ENCODE measurements at places on chromosomes 7 and 10. TPM values are rescaled to one million over a fixed set of nuclear protein-coding genes. Genes with fewer than 3 reads are reported as not detected.

ATG9B gene
- total RNA-seq = not detected

GRCh38 chr10:96285331-96285752, 14.0 kb upstream of the BLNK start:
- H3K4me3 ChIP-seq = no peak overlapping the region
- H3K36me3 ChIP-seq = no peaks in the 10 kb centered on the region
- H3K4me1 ChIP-seq = peaks cover 31% of the 10 kb centered on the region
- H3K27ac ChIP-seq = no peak overlapping the region
- DNase-seq = no peak

- H3K27ac ChIP-seq = peak overlapping the region; percentile 92
- no peaks in the 10 kb centered on the region for H3K36me3 ChIP-seq
- peaks cover 24% of the 10 kb centered on the region for H3K4me1 ChIP-seq
- peak; percentile 70 for DNase-seq
- H3K4me3 ChIP-seq = no peak overlapping the region
- H3K27me3 ChIP-seq = no peaks in the 10 kb centered on the region
These were observed 1.4 kb upstream of the LCOR start for GRCh38 chr10:96830511-96831199.

GRCh38 chr7:120740348-120740747, 117.6 kb downstream of the TSPAN12 start:
- H3K36me3 ChIP-seq = no peaks in the 10 kb centered on the region
- no peak overlapping the region for H3K4me3 ChIP-seq
- no peak for DNase-seq
